ENCODE measurements at places on chromosomes 4 and X.

DNA sequence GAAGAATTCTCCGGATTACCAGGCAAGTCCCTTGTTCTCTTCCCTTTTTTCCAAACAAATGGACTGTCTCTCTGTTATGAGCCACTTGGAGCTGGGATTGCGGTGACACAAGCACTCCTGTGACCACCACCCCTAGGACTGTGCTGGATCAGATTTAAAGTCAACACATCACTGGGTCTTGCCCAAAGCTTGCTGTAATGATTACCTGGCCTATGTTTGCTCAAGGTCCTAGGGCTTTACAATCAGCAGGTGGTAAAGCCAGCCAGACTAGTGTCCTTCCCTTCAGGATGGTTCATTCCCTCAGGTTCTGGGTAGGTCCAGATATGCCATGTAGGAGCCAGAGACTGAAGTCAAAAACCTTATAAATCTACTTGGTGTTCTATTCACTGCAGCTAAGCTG, 144.7 kb downstream of the COX18 start:
- H3K36me3 ChIP-seq: no peaks in the 10 kb centered on the region
- H3K4me1 ChIP-seq: no peaks in the 10 kb centered on the region
- H3K27ac ChIP-seq: no peak overlapping the region
- peaks cover 10% of the 10 kb centered on the region for H3K27me3 ChIP-seq
- DNase-seq: no peak

DNA sequence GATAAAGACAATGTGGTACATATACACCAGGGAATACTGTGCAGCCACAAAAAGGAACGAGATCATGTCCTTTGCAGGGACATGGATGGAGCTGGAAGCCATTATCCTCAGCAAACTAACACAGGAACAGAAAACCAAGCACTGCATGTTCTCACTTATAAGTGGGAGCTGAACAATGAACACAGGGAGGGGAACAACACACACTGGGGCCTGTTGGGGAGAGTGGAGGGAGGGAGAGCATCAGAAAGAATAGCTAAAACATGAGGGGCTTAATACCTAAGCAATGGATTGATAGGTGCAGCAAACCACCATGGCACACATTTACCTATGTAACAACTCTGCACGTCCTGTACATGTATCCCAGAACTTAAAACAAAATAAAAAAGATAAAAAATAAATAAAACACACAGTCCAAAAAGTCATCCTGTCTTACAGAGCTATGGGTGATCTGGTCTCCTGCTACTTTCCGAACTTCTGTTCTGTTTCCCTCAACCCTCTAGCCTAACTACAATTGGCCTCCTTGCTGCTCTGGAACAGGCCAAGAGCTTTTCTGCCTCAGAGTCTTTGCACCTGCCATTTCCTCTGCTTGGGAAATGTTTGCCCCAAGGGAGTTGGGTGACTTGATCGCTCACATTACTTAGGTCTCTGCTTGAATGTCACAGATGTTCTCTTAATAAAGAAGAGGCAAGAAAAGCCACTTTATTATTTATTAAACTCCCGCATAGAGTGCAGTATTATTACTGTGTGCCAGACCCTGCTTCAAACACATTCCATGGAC, 1.1 kb upstream of the CD38 start:
- H3K36me3 ChIP-seq: peaks cover 21% of the 10 kb centered on the region
- peaks cover 70% of the 10 kb centered on the region for H3K4me1 ChIP-seq
- H3K27me3 ChIP-seq: peaks cover 20% of the 10 kb centered on the region
- no peak for DNase-seq

- H3K27me3 ChIP-seq: peaks cover 30% of the 10 kb centered on the region
- H3K4me1 ChIP-seq: no peaks in the 10 kb centered on the region
- H3K36me3 ChIP-seq: no peaks in the 10 kb centered on the region
- no peak for DNase-seq
- H3K27ac ChIP-seq: no peak overlapping the region
Observed at GRCh38 chr4:80231180-80231579, 33.9 kb downstream of the PRDM8 start.

DNA sequence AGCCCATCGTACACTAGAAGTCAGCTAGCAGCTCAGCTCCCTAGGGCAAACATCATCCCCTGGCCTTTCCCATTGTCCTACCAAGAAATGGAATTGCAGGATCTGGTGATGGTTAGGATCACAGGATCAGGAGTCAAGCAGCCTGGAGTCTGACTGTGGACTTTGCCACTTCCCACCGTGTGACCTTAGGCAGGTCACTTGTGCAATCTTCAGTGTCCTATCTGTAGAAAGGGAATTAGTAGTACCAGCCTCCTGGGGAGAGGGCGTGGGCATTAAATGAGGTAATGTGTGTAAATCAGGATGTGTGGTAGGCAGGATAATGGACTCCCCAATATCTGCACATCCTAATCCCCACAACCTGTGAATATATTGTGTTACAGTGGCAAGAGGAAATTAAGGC, 38.6 kb upstream of the APLN start:
- no peak for DNase-seq
- H3K27ac ChIP-seq: no peak overlapping the region
- H3K27me3 ChIP-seq: peaks cover 7% of the 10 kb centered on the region
- H3K36me3 ChIP-seq: no peaks in the 10 kb centered on the region

DNA sequence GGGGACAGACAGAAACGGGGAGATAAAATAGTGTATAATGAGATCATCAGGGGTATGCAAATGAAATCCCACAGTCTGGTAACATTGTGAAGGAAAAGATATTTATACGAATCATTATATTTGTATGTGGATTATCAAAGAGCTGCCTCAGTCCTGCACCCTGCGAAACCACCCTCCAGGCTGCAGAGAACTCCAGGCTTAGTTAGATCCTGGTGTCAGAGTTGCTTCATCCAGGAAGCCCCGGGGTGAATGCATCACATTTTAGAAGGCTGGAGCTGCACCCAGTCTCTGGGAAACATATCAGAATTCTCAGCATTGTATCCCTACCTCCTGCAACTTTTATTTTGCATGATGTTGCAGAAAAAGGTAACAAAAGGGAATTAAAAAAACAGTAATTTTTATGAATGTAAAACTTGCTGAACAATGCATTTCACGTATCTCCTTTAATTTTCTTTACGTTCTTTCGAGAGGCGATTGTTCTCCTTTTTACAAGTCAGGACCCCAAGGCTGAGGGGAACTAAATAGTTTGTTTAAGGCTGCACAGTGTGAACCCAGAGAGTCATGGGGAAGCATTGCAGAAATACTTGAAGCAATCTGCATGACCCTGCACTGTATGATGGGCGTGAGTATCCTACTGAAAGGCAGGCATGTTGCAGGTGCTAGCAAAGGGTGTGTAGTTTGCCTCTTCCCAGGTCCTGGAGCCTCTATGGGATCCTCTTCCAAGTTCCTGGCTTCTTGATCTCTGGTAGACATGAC, 299.5 kb upstream of the CLNK start:
- no peaks in the 10 kb centered on the region for H3K36me3 ChIP-seq
- peaks cover 11% of the 10 kb centered on the region for H3K4me1 ChIP-seq
- H3K4me3 ChIP-seq: no peak overlapping the region
- DNase-seq: no peak
- no peak overlapping the region for H3K27ac ChIP-seq

DNA sequence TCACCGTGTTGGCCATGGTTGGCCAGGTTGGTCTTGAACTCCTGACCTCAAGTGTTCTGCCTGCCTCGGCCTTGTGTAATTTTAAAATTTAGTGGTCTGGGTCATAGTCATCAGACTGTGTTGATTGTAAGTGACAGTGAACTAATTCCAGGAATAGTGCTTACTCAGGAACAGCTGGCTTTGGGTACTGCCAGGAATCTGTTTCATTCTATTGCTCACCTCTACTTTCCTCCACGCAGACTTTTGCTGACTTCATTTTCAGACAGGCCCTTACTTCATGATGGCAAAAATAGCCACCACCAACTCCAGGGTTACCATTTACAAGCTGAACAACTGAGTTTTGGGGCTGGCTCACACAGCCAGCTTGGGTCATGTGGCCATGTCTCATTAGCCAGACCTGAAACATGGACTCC, 54.6 kb downstream of the FNIP2 start:
- H3K27ac ChIP-seq: peak overlapping the region; percentile 91
- no peak overlapping the region for H3K4me3 ChIP-seq
- DNase-seq: no peak
- H3K36me3 ChIP-seq: peaks cover 17% of the 10 kb centered on the region

GRCh38 chrX:117429501-117429900, 687.1 kb downstream of the KLHL13 start:
- no peak for DNase-seq
- H3K4me1 ChIP-seq: no peaks in the 10 kb centered on the region
- H3K4me3 ChIP-seq: no peak overlapping the region
- H3K36me3 ChIP-seq: no peaks in the 10 kb centered on the region
- peaks cover 6% of the 10 kb centered on the region for H3K27me3 ChIP-seq

DNA sequence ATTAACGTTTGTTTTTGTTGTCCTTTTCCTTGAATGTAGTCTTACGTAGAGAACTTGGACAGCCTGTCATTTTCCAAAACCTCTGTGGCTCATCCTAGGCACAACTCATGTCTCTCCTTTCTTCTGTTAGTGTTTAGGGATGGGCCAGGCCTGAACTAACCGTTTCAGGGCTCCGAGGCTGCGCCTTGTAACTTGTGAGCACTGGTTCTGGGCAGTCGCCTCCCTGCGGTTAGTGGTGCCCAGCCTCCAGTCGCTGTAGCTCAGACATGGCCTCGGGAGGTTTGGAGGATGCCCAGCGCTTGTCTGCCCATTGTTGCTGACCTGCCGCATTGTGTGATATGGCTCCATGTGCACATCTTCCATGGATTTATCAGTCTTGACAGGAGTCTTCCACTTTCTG, 32.8 kb downstream of the TMEM131L start:
- peak overlapping the region; percentile 74 for H3K4me3 ChIP-seq
- no peaks in the 10 kb centered on the region for H3K27me3 ChIP-seq
- peaks cover 59% of the 10 kb centered on the region for H3K36me3 ChIP-seq
- no peak for DNase-seq
- peak overlapping the region; percentile 99 for H3K27ac ChIP-seq
- H3K4me1 ChIP-seq: peaks cover 92% of the 10 kb centered on the region

GRCh38 chrX:48592971-48593370, 4.3 kb upstream of the WDR13 start:
- peaks cover 6% of the 10 kb centered on the region for H3K36me3 ChIP-seq
- peaks cover 16% of the 10 kb centered on the region for H3K27me3 ChIP-seq
- H3K4me1 ChIP-seq: peaks cover 3% of the 10 kb centered on the region
- DNase-seq: no peak

DNA sequence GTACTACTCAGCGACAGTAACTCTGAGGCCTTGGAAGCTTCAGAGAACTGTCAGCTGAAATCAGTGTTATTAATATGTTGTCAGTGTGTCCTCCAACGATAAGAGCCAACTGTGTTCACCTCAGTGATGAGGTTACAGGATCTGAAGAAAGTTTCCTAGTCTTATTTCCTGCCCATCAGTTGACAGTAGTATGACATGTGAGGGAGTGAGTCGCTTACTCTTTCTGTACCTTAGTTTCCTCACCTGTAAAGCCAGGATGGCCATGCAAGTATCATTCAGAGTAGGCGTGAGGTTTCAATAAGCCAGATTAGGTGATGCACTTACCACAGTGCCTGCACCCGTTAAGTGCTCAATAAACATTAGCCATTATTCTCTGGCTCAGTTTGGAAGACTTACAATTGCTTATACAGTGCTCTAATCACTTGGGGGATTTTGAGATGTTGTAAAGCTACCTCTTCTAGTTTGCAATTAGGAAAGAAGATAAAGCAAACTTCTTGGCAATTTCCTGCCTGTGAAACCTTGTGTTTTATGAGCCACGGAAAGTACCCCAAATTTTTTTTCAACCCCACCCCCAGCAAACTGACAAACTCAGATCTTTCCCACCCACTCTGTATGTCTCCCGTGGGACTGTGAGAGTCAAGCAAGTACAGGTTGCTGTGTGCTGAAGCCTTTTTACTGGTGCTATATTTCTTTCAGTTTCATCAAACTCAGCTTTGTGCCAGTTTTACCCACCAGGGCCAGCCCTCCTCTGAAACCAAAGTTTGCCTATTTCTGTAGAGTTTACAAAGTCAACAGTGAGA, 62.2 kb downstream of the ANXA3 start:
- peaks cover 44% of the 10 kb centered on the region for H3K4me1 ChIP-seq
- H3K4me3 ChIP-seq: no peak overlapping the region
- no peaks in the 10 kb centered on the region for H3K27me3 ChIP-seq
- no peak for DNase-seq

GRCh38 chr4:101851672-101852071, 61.1 kb downstream of the BANK1 start:
- no peak overlapping the region for H3K27ac ChIP-seq
- no peak for DNase-seq

GRCh38 chr4:112751447-112751846, 114.5 kb downstream of the LARP7 start:
- H3K36me3 ChIP-seq: no peaks in the 10 kb centered on the region
- no peaks in the 10 kb centered on the region for H3K4me1 ChIP-seq
- H3K27me3 ChIP-seq: peaks cover 18% of the 10 kb centered on the region
- H3K27ac ChIP-seq: no peak overlapping the region
- H3K4me3 ChIP-seq: no peak overlapping the region

DNA sequence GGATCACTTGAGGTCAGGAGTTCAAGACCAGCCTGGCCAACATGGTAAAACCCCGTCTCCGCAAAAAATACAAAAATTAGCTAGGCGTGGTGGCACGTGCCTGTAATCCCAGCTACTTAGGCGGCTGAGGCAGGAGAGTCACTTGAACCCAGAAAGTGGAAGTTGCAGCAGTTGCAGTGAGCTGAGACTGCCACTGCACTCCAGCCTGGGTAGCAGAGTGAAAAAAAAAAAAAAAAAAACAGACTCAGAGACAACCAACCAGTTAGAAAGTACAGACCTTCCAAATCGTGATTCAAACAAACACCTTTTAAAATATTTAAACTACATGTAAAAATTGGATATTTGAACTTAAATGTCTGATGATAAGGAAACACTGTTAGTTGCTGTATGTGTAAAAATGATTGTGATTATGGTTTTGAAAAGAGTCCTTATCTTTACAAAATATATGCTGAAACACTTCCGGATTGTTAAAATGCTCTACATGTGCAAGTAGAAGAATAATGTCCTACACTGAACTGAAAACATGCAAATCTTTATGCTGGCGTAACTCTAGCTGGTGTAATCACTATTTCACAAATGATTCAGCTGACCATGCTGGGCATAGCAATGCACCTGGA, 37.8 kb downstream of the SH3KBP1 start:
- peaks cover 6% of the 10 kb centered on the region for H3K36me3 ChIP-seq
- DNase-seq: no peak
- peaks cover 44% of the 10 kb centered on the region for H3K4me1 ChIP-seq
- peak overlapping the region; percentile 12 for H3K27ac ChIP-seq
- H3K4me3 ChIP-seq: no peak overlapping the region

GRCh38 chr4:41319553-41319952, 62.8 kb downstream of the UCHL1 start:
- no peaks in the 10 kb centered on the region for H3K36me3 ChIP-seq
- H3K4me1 ChIP-seq: no peaks in the 10 kb centered on the region
- no peak overlapping the region for H3K4me3 ChIP-seq
- no peak for DNase-seq
- peaks cover 3% of the 10 kb centered on the region for H3K27me3 ChIP-seq
- H3K27ac ChIP-seq: no peak overlapping the region

DNA sequence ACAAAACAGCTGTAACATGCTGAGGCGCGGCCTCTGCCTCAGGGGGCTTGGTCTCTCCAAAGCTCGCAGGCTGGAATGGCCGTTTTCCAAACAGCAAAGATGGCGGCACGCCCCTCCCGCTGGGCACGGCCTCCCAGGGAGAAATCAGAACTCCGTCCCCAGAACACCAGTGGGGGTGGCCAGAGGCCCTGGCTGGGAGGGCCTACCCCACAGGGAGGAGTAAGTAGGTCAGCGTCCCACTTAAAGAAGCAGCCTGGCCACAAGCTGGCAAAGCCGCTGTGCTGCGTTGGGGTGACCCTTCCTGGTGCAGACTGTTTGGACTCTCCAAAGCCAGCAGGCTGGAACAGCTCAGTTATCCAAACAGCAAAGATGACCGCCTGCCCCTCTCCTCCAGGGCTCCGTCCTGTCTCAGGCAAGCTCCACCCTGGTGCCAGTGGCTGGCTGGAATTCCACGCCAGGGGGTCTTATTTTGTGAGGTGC, 862.8 kb downstream of the TRIML1 start:
- H3K36me3 ChIP-seq: no peaks in the 10 kb centered on the region
- no peak overlapping the region for H3K27ac ChIP-seq
- H3K4me1 ChIP-seq: no peaks in the 10 kb centered on the region
- H3K27me3 ChIP-seq: no peaks in the 10 kb centered on the region
- DNase-seq: no peak

Data from activated T-cell treated with anti-CD3 and anti-CD28 coated beads, Interleukin-2, amount 50 U/mL, for 24 hours (primary cell).